Activated CD4-positive, alpha-beta T cell treated with anti-CD3 and anti-CD28 coated beads, Interleukin-2, amount 50 U/mL, for 1 hour (primary cell): ENCODE measurements at places on chromosomes 16 and 17.
A peak's percentile ranks its signal among the peaks of the same experiment; 100 is the strongest.

DNA sequence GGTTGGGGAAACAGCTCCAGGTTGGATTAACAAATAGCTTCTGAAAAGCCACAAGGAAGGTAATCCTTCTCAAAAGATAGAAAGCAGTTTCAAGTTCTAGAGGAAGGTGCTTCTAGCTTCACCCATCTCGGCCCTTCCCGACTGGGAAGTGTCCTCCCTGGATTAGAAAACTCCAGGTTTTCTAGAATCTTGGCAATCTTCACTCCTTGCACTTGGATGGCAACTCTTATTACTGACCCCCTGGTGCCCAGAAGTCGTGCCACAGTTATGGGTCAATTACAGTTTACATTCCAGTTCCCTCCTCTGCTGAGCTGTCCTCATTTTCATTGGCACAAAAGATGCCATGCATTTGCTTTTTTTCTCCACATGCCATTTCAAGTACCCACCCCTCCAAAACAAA, 65.6 kb downstream of the SMG6 start:
- DNase-seq = no peak

- no peak for DNase-seq
Measured at GRCh38 chr17:80337195-80337895, 76.7 kb downstream of the RNF213 start.

- no peak for DNase-seq
Measured at GRCh38 chr17:65446838-65447526, 114.5 kb downstream of the AXIN2 start.

GRCh38 chr17:6523330-6523729, 33.0 kb downstream of the PITPNM3 start:
- DNase-seq = no peak

DNA sequence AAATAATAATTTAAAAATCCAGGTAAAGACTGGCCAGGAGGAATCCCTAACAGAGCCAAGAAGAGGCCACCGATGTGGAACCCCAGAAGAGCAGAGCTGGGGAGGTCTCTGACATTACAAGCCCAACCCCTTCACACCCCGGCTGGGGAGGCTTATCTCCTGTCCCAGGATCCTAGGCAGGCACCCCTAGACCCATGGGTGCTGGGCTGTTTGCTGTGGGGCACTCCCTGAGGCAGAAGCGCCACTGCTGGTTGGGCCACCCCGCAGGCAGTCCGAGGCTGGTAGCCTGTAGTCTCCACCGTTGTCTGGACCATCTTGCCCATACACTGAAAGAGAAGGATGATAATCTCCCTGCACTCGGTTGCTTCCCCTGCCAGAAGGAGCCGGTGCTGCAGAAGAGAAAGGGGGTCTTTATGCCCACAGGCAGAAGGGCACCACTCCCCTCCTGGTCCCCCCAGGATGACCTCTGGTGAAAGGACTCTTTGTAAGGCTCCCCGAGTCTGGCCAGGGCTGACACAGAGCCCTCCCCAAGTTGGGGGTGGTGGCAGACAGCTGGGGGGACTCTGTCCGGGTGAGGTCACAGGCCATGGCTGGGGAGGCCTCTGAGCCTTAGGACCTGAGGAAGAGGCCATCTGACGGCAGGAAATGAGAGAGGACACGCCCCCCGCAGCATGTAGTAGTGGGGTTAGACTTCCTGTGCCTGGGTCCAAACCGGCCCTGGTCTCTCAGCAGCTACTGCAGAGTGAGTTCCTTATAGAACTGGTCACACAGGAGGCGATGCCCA, 34.2 kb downstream of the CFAP20 start:
- no peak for DNase-seq

GRCh38 chr16:931626-932500, 38.9 kb downstream of the LMF1 start:
- no peak for DNase-seq

- no peak for DNase-seq
Measured at GRCh38 chr17:36742267-36743000, 141.1 kb downstream of the MRM1 start.

DNA sequence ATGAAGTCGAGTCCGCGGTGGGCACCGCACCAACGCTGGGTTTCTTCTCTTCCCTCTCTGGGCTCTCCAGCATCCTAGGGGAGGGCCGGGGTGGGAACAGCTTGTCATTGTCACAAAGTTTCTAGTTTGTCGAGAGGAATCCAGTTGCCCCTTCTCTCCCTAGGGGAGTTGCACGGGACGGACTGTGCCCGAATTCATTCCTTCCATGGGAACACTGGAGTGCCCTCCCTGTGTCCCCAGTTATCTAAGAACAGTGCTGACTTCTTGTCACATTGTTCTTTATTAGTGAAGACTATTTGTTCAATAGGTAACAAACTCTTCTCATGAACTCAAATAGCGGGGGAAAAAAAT, 1.2 kb downstream of the KLHL36 start:
- no peak for DNase-seq

DNA sequence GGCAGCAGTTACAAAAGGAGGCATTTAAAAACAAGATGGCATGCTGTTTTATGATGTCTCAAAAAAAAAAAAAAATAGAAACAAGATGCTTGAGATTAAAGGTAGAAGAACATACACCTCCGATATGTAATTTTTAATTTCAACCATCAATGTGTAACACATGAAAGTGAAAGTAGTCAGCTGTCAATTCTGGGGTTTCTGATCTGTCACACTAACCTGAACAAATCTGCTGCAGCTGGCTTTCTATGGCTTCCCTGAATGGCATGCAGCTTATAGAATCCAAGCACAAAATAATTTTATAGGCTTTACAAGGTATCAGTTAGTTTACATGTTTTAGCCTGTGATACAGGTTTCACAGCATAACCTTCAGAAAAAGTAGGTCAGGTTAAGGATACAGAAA, 13.5 kb downstream of the GLYR1 start:
- no peak for DNase-seq

DNA sequence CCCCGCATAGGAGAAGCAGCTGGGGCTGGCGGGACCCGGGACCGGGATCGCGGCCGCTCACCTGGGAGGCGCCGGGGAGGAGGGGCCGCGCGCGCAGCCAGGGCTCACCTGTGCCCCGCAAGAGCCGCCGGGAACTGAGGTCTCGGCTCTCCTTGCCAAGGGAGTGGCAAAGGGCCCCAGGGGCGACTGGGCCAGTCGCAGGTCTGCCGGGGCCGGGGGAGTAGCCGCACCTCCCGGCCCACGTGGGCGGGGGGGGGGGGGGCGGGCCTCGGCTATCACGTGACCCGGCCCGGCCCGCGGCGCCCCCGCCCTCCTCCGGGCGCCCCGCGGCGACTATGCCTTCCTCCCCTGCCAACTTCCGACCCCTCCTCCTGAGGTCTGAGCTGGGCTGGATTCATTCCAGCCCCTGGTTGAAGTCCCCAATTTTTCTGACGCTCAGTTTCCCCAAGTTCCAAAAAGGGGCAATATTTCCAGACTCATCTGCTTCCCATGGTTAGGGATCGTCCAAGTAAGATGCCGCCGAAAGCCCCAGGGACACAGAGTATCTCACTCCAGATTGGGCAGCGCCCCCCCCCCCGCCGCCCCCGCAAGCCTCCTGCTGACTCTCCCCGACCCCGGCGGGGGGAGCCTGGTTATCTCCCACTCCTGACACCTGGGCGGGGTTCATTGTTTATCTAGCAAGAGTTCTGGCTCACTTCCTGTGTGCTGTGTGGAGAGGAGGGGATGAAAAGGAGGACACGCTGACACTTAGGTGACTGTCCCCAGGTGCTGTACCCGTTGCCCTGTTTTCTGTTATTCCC, at the start of gene TMC6:
TSS of gene TMC6 (minus strand) at position 205 of the 800 bp plus-strand sequence. CDS start 1,923 bp downstream, outside the sequence.
- peak; percentile 69 for DNase-seq

- no peak for DNase-seq
Measured at GRCh38 chr16:78225919-78226318, 126.5 kb downstream of the WWOX start.

GRCh38 chr16:71426069-71426879, 15.6 kb downstream of the TLE7 start:
- DNase-seq = no peak

DNA sequence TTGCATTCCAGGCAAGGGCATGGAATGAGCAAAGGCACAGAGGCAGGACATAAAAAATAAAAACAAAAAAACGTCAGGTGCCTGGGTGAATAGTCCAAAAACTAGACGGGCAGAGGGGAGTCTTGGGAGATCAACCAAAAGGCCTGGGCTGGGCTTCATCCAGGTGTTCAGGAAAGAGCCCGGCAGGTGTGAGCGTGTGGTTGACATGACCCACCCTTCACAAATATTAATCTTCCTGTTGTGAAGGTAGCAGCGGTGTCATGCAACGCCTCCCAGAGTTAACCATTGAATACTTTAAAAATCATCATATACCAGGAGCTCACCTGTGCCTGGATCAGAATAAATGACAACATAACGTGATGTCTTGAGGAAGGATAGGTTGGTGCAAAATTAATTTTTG, 90.6 kb downstream of the USP22 start:
- DNase-seq = no peak

DNA sequence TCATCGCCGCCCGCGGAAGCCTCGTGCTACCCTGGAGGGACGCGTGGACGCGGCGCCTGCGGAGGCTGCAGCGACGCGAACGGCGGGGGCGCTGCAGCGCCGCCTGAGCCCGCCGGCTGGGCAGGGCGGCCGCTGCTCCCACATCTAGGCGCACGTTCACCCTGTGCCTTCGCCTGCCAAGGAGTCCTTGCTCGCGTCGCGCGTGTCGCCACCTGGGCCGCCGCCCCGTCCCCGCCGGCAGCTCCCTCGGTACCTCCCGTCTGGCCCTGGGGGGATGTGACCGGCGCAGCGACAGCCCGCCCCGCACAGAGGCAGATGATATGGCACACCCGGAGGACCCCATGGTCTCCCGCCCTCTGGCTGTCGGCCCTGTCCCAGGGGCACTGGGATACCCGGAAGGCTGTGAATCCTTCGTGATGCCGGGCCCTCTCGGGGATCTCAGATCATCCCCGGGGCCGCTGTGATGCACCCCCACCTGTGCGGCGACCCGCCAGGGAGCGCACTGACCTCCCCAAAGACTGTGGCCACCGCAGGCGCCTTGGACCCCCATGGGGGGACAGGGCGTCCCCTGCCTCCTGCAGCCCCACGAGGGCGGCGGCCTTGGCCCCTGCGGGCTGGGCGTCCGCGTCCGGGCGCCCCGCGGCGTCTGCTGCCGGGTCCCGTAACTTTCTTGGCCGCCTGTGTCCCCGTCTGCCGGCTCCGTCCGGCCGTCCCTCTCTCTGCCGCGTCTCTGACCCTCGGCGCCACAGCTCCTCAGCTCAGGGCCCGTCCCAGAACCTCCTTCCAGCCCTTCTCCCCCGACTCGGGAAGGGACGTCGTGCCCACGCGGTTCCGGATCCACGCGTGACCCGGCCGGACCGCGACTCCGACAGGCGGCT, 689 bp upstream of the TBC1D24 start:
- peak; percentile 64 for DNase-seq

DNA sequence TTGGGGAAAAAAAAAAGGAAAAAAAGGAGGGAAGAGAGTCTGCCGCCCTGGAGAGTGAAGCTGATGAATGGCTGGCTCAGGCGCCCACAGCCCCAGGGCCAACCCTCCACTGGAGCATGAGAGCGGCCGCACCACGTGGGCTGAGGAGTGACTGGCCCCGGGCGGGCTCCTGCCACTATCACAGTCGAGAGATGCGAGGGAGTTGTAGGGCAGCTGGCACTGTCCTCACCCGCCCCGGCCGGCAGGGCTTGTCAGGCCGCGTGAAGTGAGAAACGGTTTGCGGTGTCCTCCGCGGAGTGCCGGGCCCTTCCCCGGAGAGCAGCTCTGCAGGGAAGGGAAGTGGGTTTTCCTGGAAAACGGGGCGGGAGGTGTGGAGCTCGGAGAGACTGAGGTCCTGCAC, 45.9 kb downstream of the JPH3 start:
- DNase-seq = no peak

DNA sequence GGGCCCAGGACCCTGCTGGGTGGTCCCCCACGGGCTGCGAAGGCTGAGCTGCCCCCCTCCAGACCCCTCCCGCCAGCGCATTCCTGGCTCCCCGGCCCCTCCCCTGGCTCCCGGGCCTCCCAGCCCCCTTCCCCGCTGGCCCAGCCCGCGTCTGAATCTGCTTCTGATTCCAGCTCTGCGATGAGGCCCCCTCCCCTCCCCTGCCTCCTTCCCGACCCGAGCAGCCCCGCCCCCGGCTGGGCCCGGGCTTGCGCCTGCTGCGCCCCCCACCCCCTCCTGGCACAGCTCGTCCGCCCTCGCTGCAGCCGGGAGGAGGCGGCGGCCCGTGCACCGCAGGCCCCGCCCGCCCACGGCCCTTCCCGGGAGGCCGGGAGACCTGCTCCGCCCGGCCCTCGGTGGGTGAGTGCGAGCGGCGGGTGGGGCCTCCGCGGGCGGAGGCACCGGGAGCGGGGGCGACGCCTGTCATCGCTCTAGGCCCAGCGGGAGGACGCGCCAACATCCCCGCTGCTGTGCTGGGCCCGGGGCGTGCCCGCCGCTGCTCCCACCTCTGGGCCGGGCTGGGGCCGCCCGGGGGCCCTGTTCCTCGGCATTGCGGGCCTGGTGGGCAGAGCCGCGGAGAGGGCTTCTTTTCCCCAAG, at the start of gene NTN3:
TSS of gene NTN3 (plus strand) at position 282 of the 637 bp plus-strand sequence. CDS start 405 bp downstream, outside the sequence.
- no peak for DNase-seq

GRCh38 chr17:60109161-60109560, 30.4 kb upstream of the HEATR6 start:
- DNase-seq = no peak

DNA sequence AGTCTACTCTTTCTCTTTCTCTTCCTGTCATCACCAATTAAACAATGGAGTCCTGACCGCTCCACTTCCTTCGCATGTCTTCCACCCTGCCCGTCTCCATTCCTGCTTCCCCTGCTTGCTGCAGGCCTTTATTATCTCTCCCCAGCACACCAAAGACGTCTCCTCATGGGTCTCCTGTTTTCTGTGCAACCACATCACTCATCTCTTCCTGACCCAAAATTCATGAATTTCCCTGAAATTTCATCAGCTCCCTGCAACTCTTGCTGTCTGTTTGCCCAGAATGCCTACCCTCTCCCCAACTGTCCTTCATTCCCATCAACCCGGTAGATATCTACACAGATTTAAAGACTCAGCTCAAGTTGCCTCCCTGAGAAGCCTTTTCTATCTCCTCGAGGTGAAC, 76.7 kb upstream of the ALOX12 start:
- DNase-seq = no peak

DNA sequence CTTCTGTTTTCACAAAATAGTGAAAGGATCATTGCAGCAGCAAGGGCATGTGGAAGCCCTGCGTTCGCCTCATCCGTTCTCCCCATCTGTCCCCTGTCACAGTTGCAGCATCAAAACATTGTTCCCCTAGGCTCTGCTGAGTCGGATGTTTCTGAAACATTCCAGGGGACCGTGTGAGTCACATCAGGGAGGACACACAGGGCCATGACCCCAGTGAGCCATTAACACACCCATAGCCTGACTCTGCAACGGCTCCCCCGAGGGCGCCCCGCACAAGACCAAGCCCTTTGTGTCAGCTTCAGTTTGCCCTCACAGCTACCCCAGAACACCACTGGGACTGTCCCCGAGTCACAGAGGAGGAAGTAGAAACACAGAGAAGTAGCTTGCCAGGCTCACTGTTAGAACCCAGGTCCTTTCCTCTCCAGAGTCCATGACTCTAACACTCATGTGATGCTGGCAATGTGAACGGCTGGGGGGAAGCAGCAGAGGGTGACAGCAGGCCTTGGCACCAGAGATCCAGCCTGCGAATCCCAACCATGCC, 63.3 kb upstream of the HSBP1 start:
- no peak for DNase-seq
